HFFc6 (cell line): ENCODE measurements at places on chromosomes 2 and 18. TPM values are rescaled to one million over a fixed set of nuclear protein-coding genes. Genes with fewer than 3 reads are reported as not detected.

Gene SLC66A3
- total RNA-seq = 12.4 and 13.4 TPM in 2 replicates

GRCh38 chr2:72958542-72959385 is 41.4 kb downstream of the EMX1 start:
- H3K4me3 ChIP-seq = no peak overlapping the region
- peaks cover 4% of the 10 kb centered on the region for H3K27me3 ChIP-seq

Gene IMPA2
- 1.8 to 2.6 TPM (median 2.5 TPM) in 3 replicates for total RNA-seq

DNA sequence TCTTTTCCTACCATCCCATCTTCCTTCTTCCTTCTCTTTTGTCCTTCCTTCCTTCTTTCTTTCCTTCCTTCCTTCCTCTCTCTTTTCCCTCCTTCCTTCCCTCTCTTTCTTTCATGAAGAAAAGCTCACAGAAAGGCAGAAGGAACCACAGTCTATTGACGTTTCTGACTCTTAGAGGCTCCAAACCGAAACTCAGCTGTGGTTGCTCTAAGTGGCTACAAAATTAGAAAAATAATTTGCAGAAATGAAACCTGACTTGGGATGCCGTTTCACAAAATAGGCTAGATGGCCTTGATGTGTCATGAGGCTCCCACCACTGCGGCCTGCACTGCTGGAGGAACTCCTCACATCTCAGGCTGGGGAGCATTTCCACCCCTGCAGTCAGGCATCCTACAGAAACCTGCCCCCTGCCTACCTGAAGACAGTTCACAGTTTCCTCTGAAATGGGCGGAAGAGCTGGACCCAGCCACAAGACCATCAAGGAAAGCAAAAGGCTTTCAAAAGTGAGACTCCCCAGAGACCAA is 165.6 kb downstream of the SMAD7 start:
- H3K27me3 ChIP-seq = peaks cover 11% of the 10 kb centered on the region
- no peak overlapping the region for H3K4me3 ChIP-seq
- peaks cover 47% of the 10 kb centered on the region for H3K4me1 ChIP-seq
- no peak overlapping the region for H3K27ac ChIP-seq
- peaks cover 29% of the 10 kb centered on the region for H3K36me3 ChIP-seq
- no peak for DNase-seq

Gene LYG1
- 0.23 and 0.34 TPM in 2 replicates for total RNA-seq

Gene LBX2
- 0.32 to 1.5 TPM (median 0.42 TPM) in 3 replicates for total RNA-seq

Gene SULT1C2
- total RNA-seq = not detected in 2 replicates

Gene ATP8B1
- 86.3 to 117 TPM (median 106 TPM) in 3 replicates for total RNA-seq

DNA sequence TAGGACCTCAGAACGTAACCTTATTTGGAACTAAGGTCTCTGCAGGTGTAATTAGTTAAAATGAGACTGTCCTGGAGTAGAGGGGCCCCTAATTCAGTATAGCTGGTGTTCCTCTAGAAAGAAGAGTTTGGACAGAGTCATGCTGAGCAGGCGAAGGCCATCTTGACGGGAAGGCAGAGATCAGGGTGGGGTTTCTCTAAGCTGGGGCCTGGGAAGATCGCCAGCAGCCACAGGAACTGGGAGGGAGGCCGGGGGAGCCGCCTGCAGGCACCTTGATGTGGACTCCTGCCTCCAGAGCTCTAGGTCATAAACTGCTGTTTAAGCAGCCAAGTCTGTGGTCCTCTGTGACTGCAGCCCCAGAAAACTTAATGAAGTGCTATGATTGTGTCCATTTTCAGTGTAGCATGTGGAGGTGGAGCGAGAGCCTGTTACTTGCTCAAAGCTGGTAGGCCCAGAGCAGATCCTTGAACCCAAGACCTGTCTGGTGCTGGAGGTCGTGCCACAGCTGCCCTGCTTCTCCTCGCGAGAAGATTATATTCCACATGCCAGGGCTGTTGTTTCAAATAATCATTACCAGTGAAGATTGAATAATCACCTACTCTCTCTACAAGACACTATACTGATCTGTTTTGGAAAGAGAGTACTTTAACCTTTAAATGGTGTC is 105.7 kb downstream of the TPO start:
- peak; percentile 15 for DNase-seq
- H3K27me3 ChIP-seq = peaks cover 21% of the 10 kb centered on the region
- 0 out of 2 replicates have a peak, but pooled peaks cover 6% of the 10 kb centered on the region for H3K4me1 ChIP-seq
- no peak overlapping the region for H3K4me3 ChIP-seq
- no peaks in the 10 kb centered on the region for H3K36me3 ChIP-seq

- DNase-seq = no peak
- no peaks in the 10 kb centered on the region for H3K36me3 ChIP-seq
- no peaks in the 10 kb centered on the region for H3K4me1 ChIP-seq
- H3K27ac ChIP-seq = no peak overlapping the region
- H3K4me3 ChIP-seq = no peak overlapping the region
Measured at GRCh38 chr2:61549546-61549945, 11.4 kb upstream of the XPO1 start.

Gene C2orf66
- not detected in 2 replicates for total RNA-seq

- no peaks in the 10 kb centered on the region for H3K36me3 ChIP-seq
- H3K4me3 ChIP-seq = no peak overlapping the region
- peaks cover 60% of the 10 kb centered on the region for H3K4me1 ChIP-seq
- H3K27me3 ChIP-seq = peaks cover 2% of the 10 kb centered on the region; the same call in 1 of the 2 replicates
Measured at GRCh38 chr2:12173271-12173942, 427.0 kb downstream of the LPIN1 start.

- no peaks in the 10 kb centered on the region for H3K4me1 ChIP-seq
- H3K27ac ChIP-seq = no peak overlapping the region
- DNase-seq = no peak
- H3K27me3 ChIP-seq = no peaks in the 10 kb centered on the region
- no peak overlapping the region for H3K4me3 ChIP-seq
Measured at GRCh38 chr2:140862181-140862580, 1268.6 kb downstream of the LRP1B start.

- peaks cover 5% of the 10 kb centered on the region for H3K27me3 ChIP-seq
- H3K27ac ChIP-seq = no peak overlapping the region
- no peaks in the 10 kb centered on the region for H3K36me3 ChIP-seq
- peaks cover 20% of the 10 kb centered on the region for H3K4me1 ChIP-seq
- DNase-seq = no peak
Measured at GRCh38 chr18:80006724-80007123, 18.4 kb upstream of the TXNL4A start.

- H3K4me1 ChIP-seq = peaks cover 32% of the 10 kb centered on the region
- H3K27ac ChIP-seq = peak overlapping the region; percentile 70
- no peaks in the 10 kb centered on the region for H3K36me3 ChIP-seq
- peak; percentile 48 for DNase-seq
- H3K4me3 ChIP-seq = peak overlapping the region; percentile 31
Measured at GRCh38 chr18:21826196-21826595, 85.6 kb downstream of the MIB1 start.

DNA sequence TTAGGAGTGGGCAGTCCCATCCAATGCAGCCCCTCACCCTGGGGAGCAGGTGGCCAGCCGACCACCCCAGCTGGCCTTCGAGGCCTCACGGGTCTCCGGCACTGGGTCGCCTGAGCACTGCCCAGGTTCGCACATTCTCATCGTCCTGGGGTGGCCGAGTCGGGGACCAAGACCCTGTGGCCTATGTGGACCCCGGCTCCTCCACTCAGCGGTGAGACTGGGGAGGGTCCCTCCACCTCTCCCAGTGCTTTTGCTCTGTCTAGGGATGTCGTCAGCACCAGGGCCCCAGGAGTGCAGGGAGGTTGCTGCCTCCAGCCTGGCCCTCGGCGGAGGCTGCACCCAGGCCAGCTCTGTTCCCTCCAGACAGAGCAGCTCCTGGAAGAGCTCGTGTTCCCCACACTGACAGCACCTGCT is 89.6 kb downstream of the TPO start:
- H3K4me3 ChIP-seq = no peak overlapping the region
- no peak for DNase-seq
- no peak overlapping the region for H3K27ac ChIP-seq
- H3K4me1 ChIP-seq = no peaks in the 10 kb centered on the region
- H3K36me3 ChIP-seq = no peaks in the 10 kb centered on the region

Gene POTEC
- not detected in 3 replicates for total RNA-seq

- peak; percentile 39 for DNase-seq
- no peaks in the 10 kb centered on the region for H3K27me3 ChIP-seq
- peaks cover 7% of the 10 kb centered on the region for H3K36me3 ChIP-seq
Measured at GRCh38 chr2:67346718-67347407, 50.3 kb upstream of the ETAA1 start.

GRCh38 chr2:172870396-172870795 is 134.8 kb downstream of the RAPGEF4 start:
- no peak overlapping the region for H3K4me3 ChIP-seq
- no peak for DNase-seq
- H3K4me1 ChIP-seq = peaks cover 8% of the 10 kb centered on the region; the same call in 1 of the 2 replicates
- no peaks in the 10 kb centered on the region for H3K36me3 ChIP-seq
- H3K27me3 ChIP-seq = no peaks in the 10 kb centered on the region
- no peak overlapping the region for H3K27ac ChIP-seq

GRCh38 chr2:204691911-204692510 is 146.7 kb downstream of the PARD3B start:
- no peak overlapping the region for H3K4me3 ChIP-seq
- H3K36me3 ChIP-seq = peaks cover 10% of the 10 kb centered on the region
- no peaks in the 10 kb centered on the region for H3K27me3 ChIP-seq
- no peak overlapping the region for H3K27ac ChIP-seq

Gene SLC16A14
- total RNA-seq = 0.16 and 0.31 TPM in 2 replicates

Gene BOLL
- not detected in 3 replicates for total RNA-seq

Gene ILKAP
- 27.5 and 28.8 TPM in 2 replicates for total RNA-seq

Gene PLCL1
- total RNA-seq = 0.09 to 0.10 TPM (median 0.10 TPM) in 3 replicates

- H3K27me3 ChIP-seq = no peaks in the 10 kb centered on the region
- DNase-seq = no peak
- no peak overlapping the region; the same call in 1 of the 2 replicates for H3K4me3 ChIP-seq
- no peak overlapping the region; the same call in 1 of the 2 replicates for H3K27ac ChIP-seq
Measured at GRCh38 chr2:234690569-234691213, 193.8 kb upstream of the ARL4C start.

Gene GNLY
- not detected in 3 replicates for total RNA-seq

- no peaks in the 10 kb centered on the region for H3K36me3 ChIP-seq
- H3K4me3 ChIP-seq = no peak overlapping the region
- H3K4me1 ChIP-seq = peaks cover 53% of the 10 kb centered on the region
- no peak for DNase-seq
- peaks cover 7% of the 10 kb centered on the region for H3K27me3 ChIP-seq
Measured at GRCh38 chr2:23567161-23567756, 182.3 kb downstream of the KLHL29 start.

Gene CLIP4
- total RNA-seq = 32.2 to 40.8 TPM (median 36.4 TPM) in 3 replicates

Gene LINC00305
- total RNA-seq = not detected in 3 replicates

DNA sequence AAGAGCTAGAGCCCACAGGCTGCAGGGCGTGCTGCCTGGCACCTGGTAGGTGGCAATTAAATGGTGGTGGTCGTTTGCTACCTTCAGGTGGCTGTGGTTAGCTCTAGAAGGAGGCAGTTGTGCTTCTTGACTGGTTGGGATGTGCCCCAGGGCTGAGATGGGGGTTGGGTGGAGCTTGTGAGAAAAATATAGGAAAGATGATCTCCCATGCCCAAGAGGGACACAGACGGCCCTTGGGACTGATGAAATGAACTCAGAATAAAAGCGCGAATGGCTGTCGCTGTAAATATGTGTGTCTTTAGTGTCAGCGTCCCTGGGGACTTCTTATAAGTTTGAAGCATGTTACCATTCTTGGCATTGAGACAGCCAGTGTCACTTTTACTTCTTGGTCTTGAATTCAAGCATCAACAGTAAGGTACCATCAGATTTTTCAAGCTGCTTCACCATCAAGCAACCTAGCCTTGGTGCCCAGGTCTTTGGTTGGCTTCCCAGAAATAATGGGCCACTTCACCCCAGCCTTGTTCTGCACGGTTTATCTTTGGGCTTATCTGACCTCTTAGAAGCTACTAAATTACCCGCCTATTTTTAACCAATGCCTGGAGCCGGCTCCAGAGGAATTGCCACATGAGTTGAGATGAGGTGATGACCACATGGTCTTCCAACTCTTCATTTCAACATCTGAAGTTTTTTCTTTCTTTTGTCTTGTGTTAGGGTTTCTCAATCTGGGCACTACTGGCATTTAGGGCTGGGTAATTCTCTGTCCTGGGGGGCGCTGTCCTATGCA is 11.9 kb downstream of the LRRFIP1 start:
- no peak for DNase-seq
- peaks cover 27% of the 10 kb centered on the region for H3K36me3 ChIP-seq
- no peaks in the 10 kb centered on the region; the same call in 1 of the 2 replicates for H3K27me3 ChIP-seq
- peaks cover 5% of the 10 kb centered on the region; the same call in 1 of the 2 replicates for H3K4me1 ChIP-seq

- no peak for DNase-seq
- no peak overlapping the region for H3K27ac ChIP-seq
- peaks cover 11% of the 10 kb centered on the region for H3K4me1 ChIP-seq
- no peaks in the 10 kb centered on the region; the same call in 1 of the 2 replicates for H3K27me3 ChIP-seq
Measured at GRCh38 chr2:7835693-7836680, 845.9 kb upstream of the ID2 start.

GRCh38 chr2:71385012-71385411 is 53.4 kb downstream of the ZNF638 start:
- H3K27me3 ChIP-seq = no peaks in the 10 kb centered on the region; the same call in 1 of the 2 replicates
- no peak overlapping the region for H3K4me3 ChIP-seq
- peaks cover 37% of the 10 kb centered on the region for H3K4me1 ChIP-seq
- DNase-seq = peak; percentile 71

GRCh38 chr2:190583507-190584337 is 49.2 kb upstream of the NEMP2 start:
- no peak overlapping the region for H3K4me3 ChIP-seq
- no peak for DNase-seq
- no peaks in the 10 kb centered on the region for H3K36me3 ChIP-seq

GRCh38 chr2:1055014-1055595 is 104.5 kb downstream of the SNTG2 start:
- peak; percentile 73 for DNase-seq
- H3K36me3 ChIP-seq = no peaks in the 10 kb centered on the region
- H3K27me3 ChIP-seq = no peaks in the 10 kb centered on the region
- peaks cover 63% of the 10 kb centered on the region for H3K4me1 ChIP-seq

Gene TGFA
- total RNA-seq = 0.17 to 0.47 TPM in 2 of 3 replicates, not detected in the other

Gene IL36G
- not detected in 3 replicates for total RNA-seq

DNA sequence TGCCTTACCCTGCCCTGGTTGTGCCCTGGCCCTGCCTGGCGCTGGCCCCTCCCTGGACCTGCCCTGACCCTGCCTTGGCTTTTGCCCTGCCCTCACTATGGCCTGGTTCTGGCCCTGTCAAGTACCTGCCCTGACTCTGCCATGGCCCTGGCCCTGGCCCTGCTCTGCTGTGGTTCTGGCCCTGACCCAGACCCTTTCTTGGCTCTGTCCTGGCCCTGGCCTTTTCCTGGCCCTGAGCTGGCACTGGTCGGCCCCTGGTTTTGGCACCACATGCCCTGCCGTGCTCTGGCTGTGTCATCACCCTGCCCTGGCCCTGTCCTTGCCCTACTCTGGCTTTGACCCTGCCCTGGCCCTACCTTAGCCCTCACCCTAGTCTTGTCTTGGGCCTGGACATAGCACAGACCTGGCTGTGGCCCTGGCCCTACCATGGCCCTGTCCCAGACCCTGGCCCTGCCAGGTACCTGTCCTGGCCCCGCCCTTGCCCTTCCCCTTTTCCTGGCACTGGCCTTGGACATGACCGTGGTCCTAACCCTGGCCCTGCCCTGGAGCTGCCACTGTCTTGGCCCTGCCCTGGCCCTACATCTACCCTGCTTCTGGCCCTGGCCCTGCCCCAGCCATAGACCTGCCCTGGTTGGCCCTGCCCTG is 4.8 kb upstream of the ANKRD62 start:
- H3K27ac ChIP-seq = no peak overlapping the region
- H3K27me3 ChIP-seq = peaks cover 12% of the 10 kb centered on the region
- no peak overlapping the region for H3K4me3 ChIP-seq

Gene KATNAL2
- total RNA-seq = 0.92 to 0.94 TPM (median 0.93 TPM) in 3 replicates
